ENCODE measurements at places on chromosomes 5 and 9.

DNA sequence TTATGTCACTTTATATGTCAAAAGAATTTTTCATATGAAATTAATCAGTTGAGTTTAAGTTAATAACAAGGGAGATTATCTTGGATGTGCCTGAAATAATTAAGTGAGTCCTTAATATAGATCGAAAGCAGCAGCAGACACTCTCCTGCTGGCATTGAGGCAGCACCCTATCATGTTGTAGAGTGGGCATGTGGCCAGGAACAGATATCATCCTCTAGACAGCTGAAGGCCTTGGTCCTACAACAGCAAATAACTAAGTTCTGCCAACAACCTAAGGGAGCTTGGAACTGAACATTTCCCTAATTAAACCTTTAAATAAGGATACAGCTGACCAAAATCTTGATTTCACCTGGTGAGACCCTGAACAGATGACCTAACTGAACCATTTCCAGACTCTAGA is 25.8 kb upstream of the UGT3A1 start:
- DNase-seq: no peak

DNA sequence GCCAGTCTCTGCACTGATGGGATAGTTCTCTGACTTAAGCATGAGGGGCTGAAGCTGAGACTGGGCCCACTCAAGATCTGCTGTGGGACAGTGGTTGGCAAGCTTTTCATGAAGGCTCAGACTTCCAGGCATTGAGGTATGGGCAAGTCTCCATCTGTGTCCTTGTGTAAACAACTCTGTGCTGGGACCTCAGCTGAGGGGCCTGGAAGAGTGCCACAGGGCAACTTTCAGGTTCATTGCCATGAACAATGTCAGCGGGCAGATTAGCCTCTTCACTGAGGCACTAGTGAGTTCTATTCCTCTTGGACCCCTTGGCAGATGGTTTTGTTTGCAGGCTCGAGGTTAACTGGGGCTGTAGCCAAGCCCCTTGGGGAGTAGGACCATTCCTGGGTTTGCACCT is 127.1 kb downstream of the MRPS30 start:
- DNase-seq: no peak

DNA sequence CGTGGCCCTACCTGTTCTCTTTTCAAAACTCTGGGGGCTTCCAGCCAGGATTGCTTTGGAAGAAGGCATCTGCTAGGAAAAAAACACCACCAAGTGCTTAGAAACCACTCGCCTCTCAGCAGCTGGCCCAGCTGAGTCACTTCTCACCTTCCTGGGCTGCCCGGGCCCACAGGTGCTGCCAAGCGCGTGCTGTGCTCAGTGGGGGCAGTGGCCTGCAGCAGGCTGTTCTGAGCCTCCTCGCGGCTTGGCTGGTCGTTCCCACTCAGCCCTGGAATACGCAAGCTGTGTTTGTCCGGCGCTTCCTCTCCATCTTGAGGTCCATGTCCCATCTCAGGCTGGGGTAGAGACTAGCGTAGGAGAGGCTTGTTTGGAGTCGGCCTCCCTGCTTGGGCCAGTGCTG is 102.5 kb upstream of the FCN2 start:
- DNase-seq: no peak

GRCh38 chr5:56479696-56480077 is 246.6 kb upstream of the ANKRD55 start:
- DNase-seq: no peak

- no peak for DNase-seq
These were observed 57.7 kb downstream of the NREP start for GRCh38 chr5:111699324-111699723.

Measured in NCI-H345 (cell line).